Right kidney (tissue), 9 donors: ENCODE measurements at places on chromosomes 12 and 14.

GRCh38 chr12:128786741-128787391, 36.9 kb downstream of the SLC15A4 start:
- DNase-seq = no peak

DNA sequence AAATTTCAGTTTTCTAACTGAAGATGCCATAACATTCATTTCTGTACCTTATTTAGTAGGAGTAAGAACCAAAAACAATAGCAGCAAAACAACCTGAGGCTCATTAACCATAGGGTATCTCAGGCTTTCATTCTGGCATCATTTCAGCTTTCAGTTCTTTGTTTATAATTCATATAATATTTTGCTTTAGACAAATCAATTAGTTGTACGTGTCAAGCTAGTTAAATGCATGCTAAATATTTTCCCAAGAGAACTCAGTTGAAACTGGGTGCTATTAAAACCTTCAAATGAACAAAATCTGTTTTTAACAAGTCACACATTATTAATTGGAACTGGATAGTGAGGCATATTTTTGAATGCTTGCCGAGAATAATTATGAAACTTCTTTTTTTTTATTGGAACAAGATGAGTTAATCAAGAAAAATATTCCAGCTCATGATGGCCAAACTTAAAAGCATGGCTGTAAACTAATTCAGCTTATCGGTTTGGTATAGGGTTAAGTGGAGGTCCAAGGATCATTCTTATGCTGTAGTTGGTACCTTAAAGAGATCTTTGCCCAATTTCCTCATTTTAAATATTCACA, 442.7 kb downstream of the BTG1 start:
- DNase-seq = no peak

- DNase-seq = no peak
Observed at GRCh38 chr14:101797856-101798255, 36.3 kb downstream of the PPP2R5C start.

DNA sequence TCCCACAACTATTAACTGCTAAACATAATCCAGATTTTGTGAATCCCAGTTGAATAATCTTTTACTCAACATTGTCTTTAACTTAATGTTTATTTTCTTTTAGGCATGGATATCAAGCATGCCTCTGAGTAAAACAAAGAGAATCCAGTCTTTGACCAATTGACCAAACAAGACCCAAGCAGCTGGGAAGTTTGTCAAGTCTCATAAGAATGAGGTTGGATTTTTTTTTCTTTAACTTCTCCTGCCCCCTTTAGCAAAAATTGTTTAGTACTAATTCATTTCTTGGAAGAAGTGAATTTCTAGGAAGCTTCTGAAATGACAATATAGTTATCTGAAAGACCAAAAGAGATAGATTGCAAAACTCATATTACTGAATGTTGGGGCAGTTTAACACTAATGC, 89.9 kb downstream of the OTOGL start:
- no peak for DNase-seq

- no peak for DNase-seq
Observed at GRCh38 chr14:60079723-60080122, 12.0 kb upstream of the PCNX4 start.

- no peak for DNase-seq
Observed at GRCh38 chr12:49838973-49839633, 3.8 kb downstream of the BCDIN3D start.

- DNase-seq = no peak
Observed at GRCh38 chr12:94405413-94406116, 54.1 kb downstream of the CEP83 start.

DNA sequence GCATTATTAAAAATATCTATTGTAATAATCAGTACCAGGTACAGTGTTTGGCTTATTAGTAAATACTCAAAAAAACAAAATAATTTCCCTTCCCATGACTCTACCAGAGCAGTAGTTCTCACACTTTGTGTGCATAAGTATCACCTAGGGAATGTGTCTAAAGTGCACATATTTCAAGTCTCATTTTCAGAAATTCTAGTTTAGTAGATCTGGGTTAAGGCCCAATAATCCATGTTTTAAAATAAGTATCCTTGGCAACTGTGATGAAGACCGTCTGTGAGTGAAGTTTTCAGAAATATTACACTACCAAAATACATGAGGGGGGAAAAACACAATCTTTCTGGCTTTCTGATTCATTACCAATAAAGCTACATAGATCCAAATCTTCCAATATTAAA, 237.6 kb downstream of the SLC2A13 start:
- no peak for DNase-seq

DNA sequence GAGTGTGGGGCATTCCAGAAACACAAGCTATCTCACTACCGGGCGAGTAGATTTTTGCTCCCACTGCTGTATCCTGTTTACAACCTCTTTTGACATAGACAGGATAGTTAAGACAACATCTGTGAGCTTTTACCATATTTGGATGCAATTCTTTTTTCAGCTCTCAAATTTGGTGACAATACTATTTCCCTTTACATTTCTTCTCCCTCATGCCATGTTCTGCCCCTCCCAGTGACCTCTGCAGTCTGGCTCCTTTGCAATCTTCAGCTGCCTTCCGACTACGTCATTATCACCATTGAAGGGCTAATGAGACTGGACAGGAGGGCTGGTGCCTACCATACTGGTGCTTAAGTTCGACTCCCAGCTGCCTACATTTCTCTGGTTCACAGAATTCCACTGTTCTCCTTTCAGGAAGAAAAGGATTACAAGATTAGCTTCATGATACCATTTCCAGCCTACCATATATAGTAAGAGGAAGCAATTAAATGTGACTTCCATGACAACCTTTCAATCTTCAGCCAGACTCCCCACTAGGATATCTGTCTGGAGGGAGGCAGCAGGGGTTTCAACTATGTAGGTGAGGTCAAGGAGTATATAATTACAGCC, 251.6 kb downstream of the PHLDA1 start:
- DNase-seq = no peak

GRCh38 chr14:88682495-88683114, 110.1 kb downstream of the EML5 start:
- DNase-seq = no peak

- no peak for DNase-seq
Observed at GRCh38 chr14:81256289-81256960, 35.7 kb upstream of the GTF2A1 start.

- peak; percentile 66 for DNase-seq
Observed at GRCh38 chr12:106074706-106075392, 63.9 kb downstream of the NUAK1 start.

- no peak for DNase-seq
Observed at GRCh38 chr12:39476121-39476520, 33.2 kb upstream of the KIF21A start.
